ENCODE measurements at places on chromosomes 6 and 20.

- DNase-seq, result no peak
Measured at GRCh38 chr6:90226257-90226656, 70.4 kb downstream of the BACH2 start.

- DNase-seq, result no peak
Measured at GRCh38 chr6:51257938-51258337, 439.3 kb downstream of the TFAP2B start.

GRCh38 chr6:96856856-96857255, 19.6 kb upstream of the GPR63 start:
- no peak for DNase-seq

DNA sequence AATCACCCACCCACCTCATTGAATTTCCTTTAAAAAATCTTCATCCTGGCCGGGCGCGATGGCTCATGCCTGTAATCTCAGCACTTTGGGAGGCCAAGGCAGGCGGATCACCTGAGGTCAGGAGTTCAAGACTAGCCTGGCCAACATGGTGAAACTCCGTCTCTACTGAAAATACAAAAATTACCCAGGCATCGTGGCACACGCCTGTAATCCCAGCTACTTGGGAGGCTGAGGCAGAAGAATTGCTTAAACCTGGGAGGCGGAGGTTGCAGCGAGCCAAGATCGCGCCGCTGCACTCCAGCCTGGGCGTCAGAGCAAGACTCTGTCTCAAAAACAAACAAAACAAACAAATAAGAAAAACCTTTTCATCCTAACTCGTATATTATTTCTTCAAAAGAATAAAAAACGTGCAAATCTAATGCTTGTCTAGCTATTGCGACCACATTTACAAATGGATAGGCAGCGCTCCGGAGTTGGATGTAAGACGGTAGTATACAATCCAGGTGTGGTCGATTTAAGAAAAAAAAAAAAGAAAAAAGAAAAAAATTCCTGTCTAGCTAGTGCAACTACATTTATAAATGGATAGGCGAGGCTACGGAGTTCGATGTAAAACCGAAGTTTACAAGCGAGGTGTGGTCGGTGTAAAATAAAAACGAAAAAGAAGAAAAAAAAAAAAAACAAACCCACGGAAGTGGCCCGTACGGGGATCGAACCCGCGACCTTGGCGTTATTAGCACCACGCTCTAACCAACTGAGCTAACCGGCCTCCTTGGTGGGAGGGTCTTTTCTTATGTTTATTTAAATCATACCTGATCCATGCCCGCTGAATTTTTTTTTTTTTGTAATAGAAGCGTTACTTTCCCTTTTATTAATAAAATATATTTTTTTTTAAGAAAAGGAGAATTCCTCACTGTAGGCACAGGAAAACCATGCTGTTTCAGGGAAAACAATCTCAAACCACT, 70.7 kb upstream of the PRSS16 start:
- DNase-seq, result peak; percentile 77

DNA sequence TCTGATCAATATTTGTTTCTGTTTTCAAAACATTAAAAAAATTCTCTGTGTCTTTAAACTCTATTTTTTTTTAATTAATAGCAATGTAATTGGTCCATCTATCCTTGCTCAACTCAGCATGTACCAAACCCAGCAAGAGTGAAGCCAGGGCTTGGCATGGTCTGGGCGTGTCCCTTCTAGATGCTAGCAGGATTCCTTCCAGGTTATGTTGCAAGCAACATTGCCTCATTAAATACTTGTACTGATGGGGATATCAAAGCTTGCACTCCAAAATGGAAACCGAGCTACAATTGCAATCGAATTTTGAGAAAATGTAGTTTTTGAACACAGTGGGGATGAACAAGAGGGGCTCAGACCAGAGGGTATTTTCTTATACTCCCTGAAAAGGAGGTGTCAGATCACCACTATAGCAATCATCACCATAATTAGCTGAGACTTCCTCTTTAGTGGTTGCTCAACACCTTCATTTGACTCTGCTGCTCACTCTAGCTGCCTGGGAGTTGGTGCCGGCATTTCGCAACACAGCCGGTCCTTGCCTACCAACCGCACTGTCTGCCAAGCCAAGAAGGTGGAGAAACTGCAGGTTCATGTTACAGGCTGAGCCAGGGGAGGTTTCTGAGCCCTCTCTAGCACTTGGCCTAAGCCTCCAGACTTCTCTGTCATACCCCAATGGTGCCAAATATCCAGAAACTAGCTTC, 67.8 kb upstream of the RALGAPA2 start:
- peak; percentile 96 for DNase-seq

DNA sequence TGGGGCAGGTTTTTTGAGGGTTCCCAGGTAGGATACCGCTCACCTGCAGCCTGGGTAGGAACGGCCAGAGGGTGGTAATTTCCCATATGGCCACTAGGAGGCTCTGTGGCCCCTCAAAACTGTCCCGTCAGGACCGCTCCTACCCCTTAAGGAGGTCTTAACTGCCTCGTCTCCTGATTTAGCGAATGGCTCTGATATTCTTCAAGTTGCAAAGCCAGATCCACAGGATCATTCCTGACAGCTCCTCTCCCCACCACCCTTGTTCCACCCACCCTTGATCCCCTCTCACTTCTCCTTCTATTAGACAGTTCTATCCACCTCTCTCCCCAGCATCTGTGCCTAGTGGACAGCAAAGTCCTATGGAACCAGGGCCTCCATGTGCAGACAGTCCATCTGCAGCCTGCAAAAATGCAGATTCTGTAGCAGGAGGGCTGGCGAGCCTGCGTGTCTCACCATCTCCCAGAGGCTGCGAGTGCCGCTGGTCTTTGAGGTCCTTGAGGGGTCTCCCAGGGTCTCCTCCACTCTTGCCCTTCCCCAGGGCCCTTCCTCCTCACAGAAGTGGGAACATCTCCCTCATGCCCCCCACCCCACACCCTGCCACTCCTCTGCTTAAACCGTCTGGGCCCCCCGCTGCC, 34.3 kb upstream of the ZBP1 start:
- peak; percentile 52 for DNase-seq

Data from KBM-7 (cell line).